ENCODE measurements at places on chromosomes 6 and 20. TPM values are rescaled to one million over a fixed set of nuclear protein-coding genes. Genes with fewer than 3 reads are reported as not detected.

BPI gene
- total RNA-seq = not detected

DNA sequence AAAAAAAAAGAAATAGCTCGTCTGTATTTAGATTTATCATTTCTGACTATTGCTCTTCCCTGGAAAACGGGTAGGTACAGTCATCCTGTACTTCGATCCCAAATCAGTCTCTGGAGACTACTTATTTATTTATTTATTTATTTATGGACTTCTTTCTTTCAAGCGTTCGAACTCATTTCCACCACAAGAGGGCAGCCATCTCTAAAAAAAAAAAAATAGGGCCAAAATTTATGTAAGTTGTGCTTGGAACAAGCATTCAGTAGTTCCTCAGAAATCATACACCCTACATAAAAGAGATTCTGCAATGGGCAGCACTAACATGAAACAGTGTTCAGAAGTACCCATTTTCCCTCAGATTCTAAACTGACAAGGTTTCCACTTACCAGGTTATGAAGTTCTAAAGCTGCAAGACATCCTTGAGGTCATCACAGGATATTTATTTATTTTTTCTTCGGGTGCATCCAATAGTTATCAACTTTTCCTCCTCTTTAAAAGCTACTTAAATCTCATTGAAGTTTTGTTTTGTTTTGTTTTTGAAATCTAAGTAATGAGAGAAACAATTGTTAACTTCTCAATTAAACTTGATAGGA, 1.9 kb upstream of the BMP2 start:
- DNase-seq = peak; percentile 81

DNA sequence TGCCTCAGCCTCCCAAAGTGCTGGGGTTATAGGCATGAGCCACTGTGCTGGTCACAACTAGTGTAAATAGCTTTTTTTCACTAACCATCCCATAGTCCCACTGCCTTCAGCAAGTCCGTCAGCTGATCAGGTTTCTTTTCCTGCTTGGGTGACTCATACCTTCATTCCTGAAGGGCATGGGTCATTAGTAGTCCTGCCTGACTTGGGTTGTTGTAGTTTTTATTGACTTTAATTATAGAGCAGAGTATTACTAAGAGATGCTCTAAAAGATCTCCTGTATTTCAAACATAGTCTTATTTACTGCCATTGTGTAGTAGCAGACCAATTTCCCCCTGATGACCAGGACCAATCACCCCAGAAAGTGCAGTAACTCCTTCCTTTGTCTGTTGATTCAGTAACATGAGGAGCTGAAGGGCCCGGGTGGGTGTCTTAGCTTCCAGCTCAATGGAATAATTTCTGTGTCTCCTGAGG, 25.8 kb downstream of the HLA-C start:
- DNase-seq = peak; percentile 64

DNA sequence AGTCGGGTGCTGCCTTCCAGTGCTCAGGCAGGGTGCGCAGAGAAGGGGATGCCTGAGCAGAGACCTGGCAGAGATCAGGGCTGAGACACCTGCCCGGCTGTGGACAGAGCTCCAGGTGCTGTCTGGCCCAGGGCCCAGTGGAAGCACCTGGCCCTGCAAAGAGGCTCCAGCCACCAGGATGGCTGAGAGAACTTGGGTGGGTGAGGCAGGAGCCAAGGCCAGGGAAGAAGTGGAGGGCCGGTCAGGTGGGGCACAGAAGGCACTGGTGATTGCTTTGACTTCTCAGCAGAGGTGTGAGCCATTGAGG, 31.2 kb downstream of the PNLDC1 start:
- no peak for DNase-seq

SIRPD gene
- total RNA-seq = under 0.01 TPM

DNA sequence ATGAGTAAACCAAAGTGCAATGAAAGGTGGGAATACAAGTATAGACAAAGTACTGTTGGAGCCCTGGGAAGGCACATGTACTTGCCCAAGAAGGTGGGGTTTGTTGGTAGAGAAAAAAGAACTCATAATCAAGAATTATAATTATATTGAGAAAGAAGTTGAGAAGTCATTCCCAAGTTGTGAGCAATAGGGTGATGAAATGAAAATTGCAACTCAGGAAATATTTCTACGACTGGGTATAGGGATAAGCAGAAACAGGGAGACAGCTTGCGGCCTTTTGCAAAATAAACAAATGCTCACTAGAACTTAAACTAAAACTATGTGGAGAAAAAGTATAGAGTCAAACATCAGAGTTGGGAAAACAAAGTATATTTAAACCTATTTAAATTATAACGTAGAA, 250.7 kb upstream of the FAM83B start:
- peak; percentile 81 for DNase-seq

- no peak for DNase-seq
Observed at GRCh38 chr6:116497113-116497676, 14.2 kb upstream of the CALHM5 start.

SIM1 gene
- not detected for total RNA-seq

DNA sequence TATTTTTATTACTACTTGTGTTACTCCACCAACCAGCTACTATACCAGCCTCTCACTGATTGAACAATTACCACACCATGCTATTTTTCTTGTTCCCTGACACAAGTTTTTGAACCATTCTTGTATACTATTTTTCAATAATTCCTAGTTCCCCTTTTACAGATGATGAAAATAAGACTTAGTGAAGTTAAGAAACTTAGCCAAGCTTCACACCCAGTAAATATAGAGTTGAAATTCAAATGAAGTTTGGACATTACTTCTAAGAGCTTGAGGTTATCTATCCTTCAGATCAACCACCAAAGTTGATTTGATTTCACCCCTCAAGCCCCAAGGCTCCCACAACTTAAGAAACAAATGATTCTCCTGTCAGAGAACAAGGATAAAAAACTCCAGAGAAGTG, 13.1 kb upstream of the BCAS1 start:
- no peak for DNase-seq

DNA sequence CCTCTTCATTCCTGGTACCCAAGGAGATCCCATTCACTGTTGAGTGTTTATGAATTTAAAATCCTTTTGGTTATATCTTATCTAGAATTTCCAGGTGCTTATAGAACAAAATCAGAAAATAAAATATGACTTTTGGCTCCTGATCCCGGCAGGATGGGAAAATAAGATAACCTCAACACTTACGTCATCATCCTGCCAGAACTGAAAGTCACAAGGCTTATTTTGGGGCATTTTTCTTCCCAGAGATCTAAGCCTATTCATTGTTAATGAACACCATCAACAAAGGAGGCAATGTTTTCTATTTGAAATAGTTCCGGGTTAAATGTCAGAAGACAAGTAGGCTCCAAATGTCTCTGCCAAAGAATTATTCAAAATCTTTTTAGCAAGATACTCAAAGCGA, 580.6 kb downstream of the TFAP2A start:
- peak; percentile 1 for DNase-seq

- no peak for DNase-seq
Observed at GRCh38 chr20:32116079-32116521, 6.6 kb downstream of the TM9SF4 start.

SAMD5 gene
- under 0.01 TPM for total RNA-seq

DNA sequence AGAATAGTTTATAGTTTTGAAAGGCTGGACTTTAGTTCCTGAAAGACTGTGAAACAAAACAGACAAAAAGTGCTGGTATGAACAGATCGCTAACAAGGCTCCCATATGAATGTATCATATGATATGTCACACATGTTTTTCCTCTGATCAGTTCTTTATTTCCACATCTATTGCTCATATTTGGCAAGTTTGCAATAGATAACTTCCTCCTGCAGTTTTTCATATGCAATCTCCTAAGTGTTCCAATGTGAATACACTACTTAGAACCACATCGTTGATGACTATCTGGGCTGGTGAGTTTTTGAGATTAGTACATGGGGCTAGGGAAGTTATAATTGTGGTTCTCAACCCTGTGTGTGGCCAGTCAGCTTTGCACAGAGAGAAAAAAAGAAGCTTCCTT, 23.1 kb downstream of the CRYBG1 start:
- no peak for DNase-seq

MED23 gene
- 54.4 TPM for total RNA-seq

MOCS1 gene
- 10.8 TPM for total RNA-seq

DNA sequence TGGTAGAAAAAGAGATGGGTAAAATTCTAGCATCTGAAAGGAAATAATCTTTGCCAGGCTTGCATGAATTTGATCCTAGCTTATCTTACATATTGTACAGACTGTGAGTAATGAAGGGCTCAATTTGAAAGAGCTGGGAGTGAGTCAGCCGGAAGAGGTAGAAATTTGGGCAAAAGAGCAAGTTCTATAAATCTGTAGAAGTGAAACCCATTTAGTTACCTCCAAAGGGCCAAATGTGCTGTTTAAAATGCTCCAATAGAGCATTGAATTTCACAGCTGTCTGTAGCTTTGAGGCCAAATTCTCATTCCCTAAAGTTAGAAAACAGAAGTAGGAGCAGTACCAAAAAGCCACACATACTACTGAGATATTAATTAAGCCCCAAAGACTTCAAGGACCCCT, 466.1 kb downstream of the BTBD3 start:
- DNase-seq = peak; percentile 45

GRCh38 chr6:14108571-14109410, 8.8 kb upstream of the CD83 start:
- no peak for DNase-seq

BEND3 gene
- 3.5 TPM for total RNA-seq

GRCh38 chr6:15343490-15344191, 97.8 kb downstream of the JARID2 start:
- peak; percentile 51 for DNase-seq

- DNase-seq = no peak
Observed at GRCh38 chr6:35925961-35926360, 5.1 kb upstream of the SRPK1 start.

DNA sequence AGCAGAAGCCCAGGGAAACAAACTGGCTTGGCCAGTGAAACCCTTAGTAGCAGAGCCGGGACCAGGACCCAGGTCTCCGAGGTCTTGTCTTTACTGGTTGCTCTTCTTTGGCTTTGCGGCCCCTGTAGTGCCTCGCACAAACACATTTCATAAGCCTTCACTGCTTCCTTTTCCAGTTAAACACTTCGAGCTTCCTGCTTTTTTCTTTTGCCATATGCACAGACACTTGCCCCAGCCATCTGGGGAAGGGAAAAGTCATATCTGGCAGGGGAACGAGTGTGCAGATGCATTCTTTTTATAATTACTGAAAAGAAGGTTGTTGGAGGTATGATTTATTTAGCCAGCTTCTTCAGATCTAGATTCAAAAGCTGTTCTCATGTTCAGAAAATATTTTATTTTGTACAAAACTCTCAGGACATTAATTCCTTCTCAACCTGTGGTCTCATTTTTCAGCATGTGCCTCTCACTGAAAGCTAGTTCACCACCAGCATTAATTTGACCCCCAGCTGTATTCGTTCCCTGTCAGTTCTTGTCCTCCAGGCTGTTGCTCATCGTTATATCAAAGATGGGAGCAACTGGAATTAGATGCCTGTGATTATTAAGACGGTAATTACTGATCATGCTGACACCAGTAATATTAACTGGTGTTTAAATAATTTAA, 19.2 kb downstream of the KLHL32 start:
- no peak for DNase-seq

DNA sequence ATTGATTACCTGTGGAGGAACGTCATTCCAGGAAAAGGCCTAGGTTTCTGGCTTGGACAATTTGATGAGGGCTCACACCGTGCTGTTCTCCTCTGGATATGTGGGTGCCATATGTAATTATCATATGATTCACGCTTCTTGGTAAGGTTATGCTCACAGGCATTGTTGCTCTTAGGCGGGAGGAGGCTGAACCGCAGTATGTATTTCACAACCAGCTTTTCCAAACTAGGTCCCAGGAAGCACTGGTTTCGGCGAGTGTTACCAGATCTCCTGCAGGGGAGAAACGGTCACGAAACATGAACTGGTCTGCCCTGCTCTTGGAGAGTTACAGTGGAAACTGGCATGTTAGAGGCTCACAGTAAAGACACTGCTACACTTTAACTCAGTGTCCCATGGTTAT, 793 bp upstream of the FAM50B start:
- peak; percentile 87 for DNase-seq

GRCh38 chr6:41097467-41098090, 24.8 kb downstream of the NFYA start:
- DNase-seq = peak; percentile 54

DNA sequence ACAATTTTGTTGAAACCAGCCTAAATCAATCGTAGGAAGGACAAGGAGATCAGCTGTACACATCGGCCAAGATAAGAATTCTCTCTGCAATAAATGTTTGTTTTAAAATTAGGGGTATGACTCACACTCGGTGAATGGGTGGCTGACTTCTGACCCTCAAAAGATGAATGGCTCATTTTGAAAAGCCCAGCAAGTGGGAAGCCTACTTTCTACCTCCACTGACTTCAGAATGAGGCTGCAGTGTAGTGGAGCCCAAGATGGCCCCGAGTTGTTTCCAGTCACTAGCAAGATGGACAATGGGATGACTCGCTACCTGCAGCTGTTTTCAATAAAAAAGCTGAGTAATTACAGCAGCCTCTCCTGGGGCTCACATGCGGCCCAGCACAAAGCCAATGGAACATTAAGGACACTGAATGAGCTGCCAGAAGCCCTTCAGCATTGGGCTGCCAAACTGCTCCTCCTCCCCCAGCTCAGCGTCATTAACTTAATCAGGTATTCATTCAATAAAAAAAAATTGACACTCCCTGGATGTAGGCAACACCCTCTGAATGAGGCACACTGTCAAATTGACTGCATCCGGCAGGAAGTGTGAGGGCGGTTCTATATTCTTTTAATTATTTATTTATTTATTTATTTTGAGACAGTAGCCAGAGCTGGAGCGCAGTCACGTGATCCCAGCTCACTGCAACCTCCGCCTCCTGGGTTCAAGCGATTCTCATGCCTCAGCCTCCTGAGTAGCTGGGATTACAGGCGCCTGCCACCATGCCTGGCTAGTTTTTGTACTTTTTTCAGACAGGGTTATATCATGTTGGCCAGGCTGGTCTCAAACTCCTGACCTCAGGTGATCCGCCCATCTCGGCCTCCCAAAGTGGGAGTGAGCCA, 107.3 kb downstream of the GMPR start:
- peak; percentile 95 for DNase-seq

DNA sequence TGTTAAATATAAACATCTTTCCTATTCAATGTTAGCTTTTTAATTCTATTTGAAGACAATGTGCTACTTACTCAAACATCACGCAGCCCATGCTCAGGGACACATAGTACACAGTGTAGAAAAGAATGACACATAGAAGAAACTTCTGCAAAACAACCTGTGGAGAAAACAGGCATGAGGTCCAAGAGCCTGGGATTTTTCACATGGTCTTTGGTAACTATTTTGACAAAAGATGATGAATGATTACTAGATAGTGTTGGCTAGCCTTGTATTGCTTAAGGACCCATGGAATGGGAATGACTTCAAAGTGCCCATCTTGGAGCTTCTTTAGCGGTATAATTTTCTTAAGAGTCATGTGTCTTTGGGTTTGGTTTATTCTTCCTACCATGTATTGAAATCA, 15.4 kb downstream of the TMEM244 start:
- no peak for DNase-seq

MUCL3 gene
- total RNA-seq = not detected

NT5E gene
- total RNA-seq = 593 TPM

DNA sequence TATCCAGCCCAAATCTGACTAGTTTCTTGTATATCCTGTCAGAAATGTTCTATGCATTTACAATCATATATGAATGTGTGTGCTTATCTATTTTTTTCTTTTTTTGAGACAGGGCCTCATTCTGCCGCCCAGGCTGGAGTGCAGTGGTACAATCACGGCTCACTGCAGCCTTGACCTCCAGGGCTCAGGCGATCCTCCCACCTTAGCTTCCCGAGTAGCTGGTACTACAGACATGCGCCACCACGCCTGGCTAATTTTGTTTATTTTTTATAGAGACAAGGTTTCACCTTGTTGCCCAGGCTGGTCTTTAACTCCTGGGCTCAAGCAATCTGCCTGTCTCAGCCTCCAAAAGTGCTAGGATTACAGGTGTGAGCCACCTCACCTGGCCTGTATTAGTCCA, 3.0 kb upstream of the RAB44 start:
- no peak for DNase-seq
